Cerebellar nuclear complex (tissue), 1 donor: ENCODE measurements at places on chromosomes 12 and 14.

DNA sequence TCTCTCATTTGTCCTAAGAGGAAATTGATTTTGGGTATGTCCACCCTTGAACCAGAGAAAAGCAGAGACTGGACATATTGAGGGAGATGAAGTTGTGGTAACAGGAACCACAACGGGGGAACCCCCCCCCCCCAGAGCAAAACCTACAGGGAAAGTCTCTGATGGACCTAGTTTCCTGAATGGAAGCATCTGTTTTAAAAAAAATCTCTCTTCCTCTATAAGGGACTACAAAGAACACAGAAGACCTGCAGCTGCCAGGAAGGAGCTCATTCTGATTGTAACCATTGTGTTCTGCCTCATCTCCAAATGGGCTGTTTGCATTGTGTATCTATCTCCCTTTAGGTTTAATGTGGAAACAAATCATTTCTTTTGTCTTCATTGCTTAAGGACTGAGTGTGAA lies 13.4 kb downstream of the C1S start:
- no peak for DNase-seq

DNA sequence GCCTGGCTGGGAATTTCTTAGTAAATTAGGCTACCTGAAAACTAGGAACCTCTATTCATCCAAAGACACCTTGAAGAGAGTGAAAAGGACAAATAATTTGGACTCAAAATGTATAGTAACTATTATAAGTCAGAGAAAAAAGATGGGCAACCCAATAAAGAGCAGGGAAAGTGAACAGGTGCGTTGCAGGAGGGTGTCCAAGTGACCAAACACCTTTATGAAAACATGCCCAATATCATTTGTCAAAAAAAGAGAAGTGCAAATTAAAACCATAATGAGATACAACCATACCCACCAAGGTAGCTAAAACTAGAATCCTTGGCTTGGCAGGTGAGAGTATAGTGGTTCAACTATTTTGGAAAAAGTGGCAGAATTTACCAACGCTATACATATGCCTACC lies 24.9 kb upstream of the PLD4 start:
- no peak for DNase-seq

DNA sequence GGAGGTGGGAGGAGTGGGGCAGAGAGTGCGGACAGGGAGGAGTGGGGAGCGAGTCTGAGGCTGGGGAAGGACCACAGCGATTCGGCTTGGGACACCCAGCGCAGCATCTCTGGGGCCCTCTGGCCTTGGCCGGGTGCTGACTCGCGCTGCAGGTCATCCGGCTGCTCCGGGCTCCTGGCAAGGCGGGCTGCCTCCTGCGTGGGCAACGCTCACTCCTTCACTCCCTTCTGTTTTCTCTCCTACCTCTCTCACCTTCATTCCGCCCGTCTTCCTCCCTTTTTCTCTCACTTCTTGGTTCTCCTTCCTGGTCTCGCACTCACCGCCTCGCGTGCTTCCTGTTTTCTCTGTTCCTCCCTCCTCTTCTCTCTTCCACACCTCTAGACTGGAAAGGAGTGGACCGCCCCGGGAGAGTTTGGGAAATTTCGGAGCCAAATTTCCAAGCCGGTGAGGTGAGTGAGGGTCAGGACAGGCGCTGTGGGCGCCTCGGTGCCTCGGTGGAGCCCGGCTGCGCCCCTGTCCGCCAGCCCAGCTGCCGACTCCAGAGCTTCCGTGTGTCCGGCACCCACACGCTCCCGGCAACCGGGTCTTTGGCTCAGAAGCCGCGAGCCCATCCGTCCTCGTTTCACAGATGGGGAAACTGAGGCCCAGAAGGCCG lies 86.7 kb downstream of the B4GALNT3 start:
- DNase-seq = no peak

- no peak for DNase-seq
These were observed 82.5 kb upstream of the FICD start for GRCh38 chr12:108432423-108433121.

DNA sequence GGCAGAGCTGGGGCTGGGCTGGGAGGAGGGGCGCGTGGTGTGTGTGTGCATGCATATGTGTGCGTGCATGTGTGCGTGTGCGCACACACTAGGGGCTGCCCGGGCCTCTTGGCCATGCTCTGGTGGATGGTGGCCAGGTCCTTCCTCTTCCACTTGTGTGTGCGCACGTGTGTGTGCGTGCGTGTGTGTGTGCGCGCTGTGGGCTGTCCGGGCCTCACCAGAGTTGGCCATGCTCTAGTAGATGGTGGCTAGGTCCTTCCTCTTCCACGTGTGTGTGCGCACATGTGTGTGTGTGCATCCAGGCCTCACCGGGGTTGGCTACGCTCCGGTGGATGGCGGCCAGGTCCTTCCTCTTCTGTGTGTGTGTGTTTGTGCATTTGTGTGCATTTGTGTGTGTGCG lies 24.7 kb downstream of the FOXN4 start:
- DNase-seq = no peak

DNA sequence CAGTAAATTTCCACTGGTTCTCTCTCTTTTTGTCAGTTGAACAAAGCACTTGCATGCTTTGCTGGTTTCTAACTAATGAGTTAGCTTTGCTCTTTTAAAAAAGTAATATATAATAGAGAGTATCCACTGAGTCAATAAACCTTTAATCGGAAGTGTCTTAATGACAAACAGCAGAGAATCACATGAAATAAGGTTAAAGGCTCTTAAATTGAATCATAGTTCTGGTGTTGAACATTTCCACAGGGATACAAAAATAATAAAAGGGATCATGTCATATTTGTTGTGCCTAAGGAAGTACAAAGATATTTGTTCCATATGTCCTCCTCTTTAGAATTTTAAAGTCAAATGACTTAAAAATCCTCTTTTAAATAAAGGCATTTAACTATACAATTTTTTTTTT lies 362.6 kb downstream of the LRIG3 start:
- no peak for DNase-seq

- DNase-seq = no peak
These were observed 152.9 kb upstream of the CPM start for GRCh38 chr12:69085852-69086251.

GRCh38 chr14:53615252-53615651 lies 341.4 kb downstream of the BMP4 start:
- no peak for DNase-seq

DNA sequence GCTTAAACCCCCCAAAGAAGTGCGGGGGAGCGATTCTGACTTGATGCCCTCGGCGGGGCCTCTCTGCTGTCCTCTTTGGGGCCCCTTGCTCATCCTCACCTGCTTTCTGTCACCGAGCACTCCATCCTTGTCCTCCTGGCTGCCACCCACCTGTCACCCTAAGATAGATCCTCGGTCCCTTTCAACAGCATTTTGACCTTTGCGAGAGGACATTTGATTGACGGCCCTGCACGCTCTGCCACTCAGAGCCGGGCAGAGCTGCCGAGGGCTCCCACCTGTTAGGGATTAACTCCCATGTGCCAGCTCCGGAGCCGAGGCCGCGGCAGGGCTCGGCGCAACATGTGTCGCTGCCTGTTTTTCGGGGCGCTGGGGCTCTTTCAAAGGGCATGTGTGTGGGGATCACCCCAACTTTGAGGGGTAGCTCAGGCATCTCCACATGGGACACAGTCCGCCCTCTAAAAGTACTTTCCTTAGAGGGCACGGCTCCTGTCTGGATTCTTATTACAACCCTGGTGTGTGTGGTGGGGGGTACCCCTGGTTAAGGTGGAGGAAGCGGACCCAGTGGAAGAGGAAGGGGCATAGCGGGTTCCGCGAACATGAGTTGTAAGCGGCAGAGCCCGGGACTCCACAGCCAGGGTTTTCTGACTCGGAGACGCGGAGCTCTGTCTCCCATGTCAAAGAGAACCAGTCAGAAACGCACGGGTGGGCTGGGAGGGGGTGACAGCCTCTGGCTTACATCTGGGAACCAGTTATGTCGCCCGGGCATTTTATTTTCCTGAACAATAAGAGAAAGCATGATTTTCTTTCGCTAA lies 811 bp upstream of the MEG3 start:
- DNase-seq = no peak

DNA sequence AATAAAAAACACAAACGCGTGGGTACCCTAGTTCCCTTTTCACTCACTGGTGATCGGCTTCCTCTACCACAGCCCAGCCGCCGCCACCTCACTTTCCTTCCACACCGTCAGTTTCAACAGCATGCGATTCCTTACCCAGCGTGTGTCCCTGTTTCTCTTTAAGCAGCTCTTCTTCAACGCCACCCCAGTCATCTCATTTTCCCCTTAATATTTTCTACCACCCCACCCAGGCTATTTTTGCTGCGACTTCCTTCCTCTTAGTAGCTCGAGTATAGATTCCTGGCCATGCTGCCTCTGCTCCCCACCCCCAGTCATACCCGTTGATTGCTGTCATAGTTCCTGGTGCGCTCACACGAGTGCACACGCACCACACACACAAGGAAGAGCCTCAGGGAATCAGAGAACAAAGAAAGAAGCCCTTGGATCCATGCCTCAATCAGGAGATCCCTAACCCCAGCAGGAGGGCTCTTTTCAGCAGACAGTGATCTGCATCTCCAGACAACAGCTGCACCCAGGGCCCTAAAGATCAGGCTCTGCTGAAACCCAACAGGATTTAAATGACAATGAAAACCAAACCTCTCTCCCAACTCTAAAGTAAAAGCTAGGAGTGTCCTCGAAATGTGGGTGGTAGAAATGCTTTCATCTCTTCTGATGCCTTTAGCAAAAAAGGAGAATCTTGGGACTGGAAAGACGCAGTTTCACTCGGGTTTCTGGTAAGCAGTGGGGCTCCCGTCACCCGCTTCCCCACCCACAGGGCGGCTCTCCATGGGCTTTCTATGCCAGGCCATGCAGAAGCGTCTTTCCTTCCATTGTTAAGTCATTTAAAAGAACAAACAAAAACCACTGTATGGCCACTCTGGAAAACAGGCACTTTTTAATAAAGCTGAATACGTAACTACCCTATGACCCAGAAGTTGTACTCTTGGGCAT lies 23.8 kb downstream of the VPS37B start:
- DNase-seq = no peak

- no peak for DNase-seq
These were observed 389.6 kb upstream of the DDHD1 start for GRCh38 chr14:53542732-53543131.

- DNase-seq = no peak
These were observed 106.8 kb downstream of the NUAK1 start for GRCh38 chr12:106031761-106032622.

GRCh38 chr14:99982537-99983250 lies 82.5 kb upstream of the EVL start:
- peak; percentile 75 for DNase-seq

DNA sequence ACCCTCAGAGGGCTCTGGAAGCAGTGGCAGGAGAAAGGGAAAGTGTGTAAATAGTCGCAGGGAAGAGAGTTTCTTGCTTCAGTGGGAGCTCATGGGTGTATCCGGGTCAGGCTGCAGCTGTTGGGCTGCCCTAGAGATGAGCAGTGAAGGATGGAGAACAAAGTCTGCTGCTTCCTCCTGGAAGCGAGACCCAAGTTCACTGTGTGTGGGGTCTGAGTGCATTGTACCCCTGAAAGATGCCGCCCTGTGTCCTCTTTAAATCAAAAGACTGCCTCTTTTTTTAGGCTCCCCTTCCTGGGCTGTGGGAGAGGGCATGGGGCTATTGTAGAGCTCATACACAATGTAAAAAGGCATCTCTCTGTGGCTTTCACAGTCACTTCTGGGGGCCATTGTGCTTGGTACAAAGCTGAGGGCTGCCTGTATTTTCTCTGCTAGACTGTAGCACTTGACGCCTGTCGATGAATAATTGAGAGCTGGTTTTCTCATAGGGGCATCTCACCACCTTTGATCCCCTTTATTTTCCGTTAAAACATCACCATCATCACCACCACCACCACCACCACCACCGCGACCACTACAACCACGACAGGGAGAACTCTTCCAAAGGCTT lies 16.7 kb downstream of the CHST11 start:
- DNase-seq = no peak

DNA sequence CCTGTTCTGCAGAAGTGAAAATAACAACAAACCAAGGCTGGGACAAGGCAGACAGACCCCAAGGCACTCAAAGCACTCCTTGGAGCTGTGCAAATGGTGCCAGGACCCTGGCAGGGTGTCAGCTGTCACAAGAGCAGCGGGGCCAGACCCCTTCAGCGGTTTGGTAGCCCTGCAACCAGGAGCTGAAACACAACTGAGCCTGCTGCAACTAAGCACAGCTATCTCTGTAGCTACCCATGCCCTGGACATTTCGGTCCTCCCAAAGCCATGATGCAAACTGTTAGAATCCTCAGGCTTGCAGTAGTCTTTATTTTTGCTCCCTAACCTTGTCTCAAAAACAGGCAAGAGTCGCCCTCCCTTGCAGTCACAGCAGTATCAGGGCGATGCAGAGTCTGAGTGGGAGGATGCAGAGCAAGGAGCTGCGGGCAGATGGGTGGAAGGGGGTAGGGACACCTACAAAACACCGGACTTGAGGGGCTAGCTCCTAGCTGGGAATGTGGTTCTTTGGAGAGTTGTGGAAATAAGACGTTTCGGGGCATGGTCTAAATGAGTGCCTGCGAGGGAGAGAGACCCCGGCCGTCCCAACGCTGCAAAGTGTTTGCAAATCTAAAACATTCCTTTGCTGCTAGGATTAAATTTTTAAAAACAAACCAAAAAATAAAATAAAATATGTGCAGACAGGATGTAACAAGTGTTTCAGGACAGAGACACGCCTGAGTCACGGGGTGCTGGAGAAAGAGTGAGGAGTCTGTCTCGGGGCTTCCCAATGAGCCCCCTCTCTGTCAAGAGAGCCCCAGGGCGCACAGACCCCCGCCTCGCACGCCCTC lies 1.0 kb downstream of the NUAK1 start:
- no peak for DNase-seq

- DNase-seq = no peak
These were observed 9.6 kb downstream of the ARHGDIB start for GRCh38 chr12:14951851-14952250.

DNA sequence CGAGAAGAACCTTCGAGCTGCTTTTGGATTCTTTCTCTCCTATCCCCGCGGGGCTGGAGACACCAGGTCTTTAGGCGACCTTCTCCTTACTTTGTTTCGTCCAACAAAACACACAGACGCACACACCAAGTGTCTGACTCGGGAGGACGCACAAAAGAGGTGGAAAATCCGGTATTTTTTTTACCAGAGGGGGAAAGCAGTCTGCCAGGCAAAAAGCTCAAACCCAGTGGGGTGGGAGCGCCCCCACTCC lies 2.1 kb downstream of the SIX4 start:
- no peak for DNase-seq

GRCh38 chr12:49109641-49110463 lies 795 bp downstream of the LMBR1L start:
- DNase-seq = no peak

- DNase-seq = no peak
These were observed 347.9 kb downstream of the BCAT1 start for GRCh38 chr12:24600996-24601395.

DNA sequence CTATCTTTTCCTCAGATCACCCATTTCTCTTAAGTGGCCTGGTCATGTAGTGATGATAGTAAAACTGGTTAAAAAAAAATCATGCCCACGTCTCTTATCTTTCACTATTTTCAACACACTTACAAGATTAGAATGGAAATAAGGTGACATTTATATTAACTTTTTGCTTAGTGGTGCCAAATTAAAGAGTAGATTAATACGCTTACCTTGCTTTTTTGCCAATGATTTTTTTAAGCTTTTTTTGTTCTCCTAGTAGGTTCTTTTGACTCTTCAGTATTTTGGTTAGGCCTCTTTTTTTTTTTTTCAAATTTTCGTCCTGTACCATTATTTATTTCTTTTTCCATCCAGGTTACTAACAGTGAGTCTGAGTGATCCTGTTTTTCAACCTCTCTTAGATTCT lies 147.9 kb downstream of the PTCSC3 start:
- DNase-seq = no peak
